Type B pancreatic cell (in vitro differentiated cells): ENCODE measurements at places on chromosomes 3 and 15.

DNA sequence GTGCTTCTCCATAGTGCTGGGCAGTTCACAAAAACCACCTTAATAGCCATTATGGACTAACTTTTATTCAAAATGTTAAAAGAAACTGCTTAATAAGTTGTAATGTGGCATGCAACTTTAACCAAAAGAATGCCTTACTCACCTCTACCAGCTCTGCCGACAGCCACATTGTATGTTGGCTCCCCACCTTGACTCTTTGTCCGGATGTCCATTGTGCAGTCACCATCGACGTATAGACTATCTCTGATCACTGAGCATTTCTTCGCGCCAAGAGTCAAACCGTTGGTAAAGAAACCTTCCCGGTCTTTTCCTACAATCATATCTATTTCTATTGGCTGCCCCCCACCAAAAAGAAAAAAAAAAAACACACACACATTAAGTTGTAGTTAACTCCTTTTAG is 2.5 kb downstream of the PFN2 start:
- peak overlapping the region; percentile 95 for H3K4me3 ChIP-seq
- H3K4me1 ChIP-seq, result peaks cover 56% of the 10 kb centered on the region
- H3K27me3 ChIP-seq, result peaks cover 3% of the 10 kb centered on the region
- H3K36me3 ChIP-seq, result peaks cover 31% of the 10 kb centered on the region
- peak overlapping the region; percentile 78 for H3K27ac ChIP-seq

GRCh38 chr3:2375376-2375775 is 276.7 kb downstream of the CNTN4 start:
- no peak overlapping the region for H3K27ac ChIP-seq
- no peaks in the 10 kb centered on the region for H3K36me3 ChIP-seq
- no peaks in the 10 kb centered on the region for H3K27me3 ChIP-seq
- H3K4me3 ChIP-seq, result no peak overlapping the region
- DNase-seq, result no peak

DNA sequence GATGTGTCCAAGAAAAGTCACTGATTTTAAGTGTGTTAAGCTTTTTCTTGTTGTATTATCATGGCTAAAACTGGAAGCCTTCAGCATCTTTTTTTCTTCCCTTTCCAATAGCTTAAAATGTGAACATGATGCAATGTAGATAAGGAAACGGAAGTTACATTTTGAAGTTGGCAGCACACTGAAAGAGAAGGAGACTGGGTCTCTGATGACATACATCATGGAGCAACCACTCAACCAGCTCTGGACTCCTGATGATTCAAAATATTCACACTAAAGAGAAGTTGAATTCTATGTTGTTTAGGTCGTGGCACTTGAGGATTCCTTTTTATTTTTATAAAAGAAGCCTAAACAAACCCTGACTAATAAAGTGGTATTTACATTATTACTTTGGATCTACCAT is 488.3 kb upstream of the ALCAM start:
- DNase-seq, result no peak
- H3K4me1 ChIP-seq, result no peaks in the 10 kb centered on the region
- H3K27me3 ChIP-seq, result no peaks in the 10 kb centered on the region
- H3K36me3 ChIP-seq, result no peaks in the 10 kb centered on the region
- no peak overlapping the region for H3K27ac ChIP-seq

- H3K27me3 ChIP-seq, result peaks cover 14% of the 10 kb centered on the region
- no peaks in the 10 kb centered on the region for H3K4me1 ChIP-seq
- DNase-seq, result no peak
- H3K27ac ChIP-seq, result no peak overlapping the region
- H3K4me3 ChIP-seq, result no peak overlapping the region
- no peaks in the 10 kb centered on the region for H3K36me3 ChIP-seq
Observed at GRCh38 chr3:39626198-39626597, 158.7 kb downstream of the MOBP start.

- H3K4me1 ChIP-seq, result peaks cover 16% of the 10 kb centered on the region
- no peak for DNase-seq
- H3K27ac ChIP-seq, result peak overlapping the region; percentile 52
Observed at GRCh38 chr3:52679811-52680210, 5.9 kb downstream of the PBRM1 start.

DNA sequence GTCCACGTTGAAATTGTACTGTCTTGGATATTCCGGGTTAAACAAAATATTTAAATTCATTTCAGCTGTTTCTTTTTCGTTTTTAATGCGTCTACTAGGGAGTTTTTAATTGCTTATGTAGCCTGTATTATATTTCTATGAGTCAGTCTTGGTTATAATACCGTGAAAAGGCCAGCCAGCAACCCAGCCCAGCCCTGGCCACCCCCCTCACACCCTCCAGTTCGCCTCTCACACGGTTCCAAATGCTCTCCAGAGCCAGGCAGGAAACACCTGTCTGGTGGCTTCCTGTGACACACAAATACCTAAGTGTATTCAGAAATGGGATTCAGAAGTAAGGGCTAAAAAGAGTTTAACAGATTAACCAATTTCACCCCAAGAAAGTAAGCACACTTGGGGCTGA is 4.4 kb downstream of the SH3BP5 start:
- peak overlapping the region; percentile 63 for H3K4me3 ChIP-seq
- DNase-seq, result no peak
- H3K36me3 ChIP-seq, result peaks cover 4% of the 10 kb centered on the region
- H3K27ac ChIP-seq, result peak overlapping the region; percentile 53
